ENCODE measurements at places on chromosomes 6 and 20. TPM values are rescaled to one million over a fixed set of nuclear protein-coding genes. Genes with fewer than 3 reads are reported as not detected.

- DNase-seq: no peak
Observed at GRCh38 chr6:166381733-166382499, 824 bp downstream of the MPC1 start.

DNA sequence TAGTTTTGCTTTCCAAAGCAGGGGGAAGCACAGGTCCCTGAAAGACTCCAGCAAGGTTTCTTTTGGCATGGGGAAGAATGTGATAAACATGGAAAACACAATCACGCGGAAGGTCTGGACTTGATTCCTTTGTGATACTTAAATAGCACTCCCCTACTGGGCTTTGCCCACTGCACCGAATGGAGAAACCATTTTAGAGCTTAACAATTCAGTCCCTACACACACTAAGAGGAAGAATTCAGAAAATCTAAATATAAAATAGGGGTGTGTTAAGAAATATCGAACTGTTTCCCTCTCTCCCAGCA is 71.4 kb upstream of the NHSL1 start:
- DNase-seq: no peak

Gene CGAS
- 3.4 TPM for polyA plus RNA-seq

- no peak for DNase-seq
Observed at GRCh38 chr20:58005581-58006345, 222.7 kb downstream of the ANKRD60 start.

DNA sequence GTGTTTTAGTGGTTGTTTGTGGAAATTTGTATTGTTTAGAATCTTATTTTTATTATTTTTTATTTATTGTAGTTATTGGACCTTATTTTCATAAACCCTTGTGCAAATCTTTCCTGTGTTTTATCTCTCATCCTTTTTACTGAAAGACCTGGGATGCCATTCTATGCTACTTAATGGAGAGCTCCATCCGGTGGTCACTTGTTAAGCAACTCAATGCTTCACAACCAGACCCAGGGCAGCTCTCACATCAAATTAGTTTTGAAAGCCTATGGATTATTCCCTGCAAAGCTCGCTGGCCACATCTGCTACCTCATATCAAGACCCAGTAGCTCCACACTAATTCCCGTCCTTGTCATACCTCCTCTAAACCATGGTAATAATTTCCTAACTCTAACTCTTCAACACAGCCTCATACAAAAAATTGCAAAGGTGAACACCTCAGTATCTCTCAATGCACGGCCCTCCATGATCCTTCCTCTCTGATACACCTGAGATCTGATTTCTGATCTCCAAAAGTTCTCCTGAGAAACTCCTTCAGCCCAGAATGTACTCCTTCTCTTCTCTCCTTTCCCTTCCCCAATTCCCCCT is 296.6 kb upstream of the MANEA start:
- DNase-seq: no peak

GRCh38 chr6:112682071-112682470 is 334.9 kb downstream of the RFPL4B start:
- DNase-seq: no peak

GRCh38 chr6:148867862-148868261 is 121.0 kb downstream of the UST start:
- DNase-seq: no peak

- no peak for DNase-seq
Observed at GRCh38 chr20:5835871-5836270, 85.7 kb downstream of the SHLD1 start.

Gene NT5E
- polyA plus RNA-seq: 18.8 TPM

Gene CALHM5
- 0.75 TPM for polyA plus RNA-seq

DNA sequence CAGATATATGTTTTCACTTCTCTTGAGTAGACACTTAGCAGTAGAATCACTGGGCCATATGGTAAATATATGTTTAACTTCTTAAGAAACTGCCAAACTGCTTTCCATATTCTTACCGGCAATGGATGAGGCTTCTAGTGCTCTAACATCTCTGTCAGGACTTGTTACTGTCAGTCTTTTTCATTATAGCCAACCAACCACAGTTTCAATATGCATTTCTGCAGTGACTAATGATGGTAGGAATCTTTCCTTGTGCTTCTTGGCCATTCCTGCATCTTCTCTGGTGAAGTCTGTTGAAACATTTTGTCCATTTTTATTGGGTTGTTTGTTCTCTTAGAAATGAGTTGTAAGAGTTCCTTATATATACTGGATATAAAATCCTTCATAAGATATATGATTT is 66.0 kb upstream of the SYNDIG1 start:
- DNase-seq: no peak

- DNase-seq: no peak
Observed at GRCh38 chr20:21835042-21835441, 129.6 kb downstream of the PAX1 start.

Gene GPR6
- 0.99 TPM for polyA plus RNA-seq

DNA sequence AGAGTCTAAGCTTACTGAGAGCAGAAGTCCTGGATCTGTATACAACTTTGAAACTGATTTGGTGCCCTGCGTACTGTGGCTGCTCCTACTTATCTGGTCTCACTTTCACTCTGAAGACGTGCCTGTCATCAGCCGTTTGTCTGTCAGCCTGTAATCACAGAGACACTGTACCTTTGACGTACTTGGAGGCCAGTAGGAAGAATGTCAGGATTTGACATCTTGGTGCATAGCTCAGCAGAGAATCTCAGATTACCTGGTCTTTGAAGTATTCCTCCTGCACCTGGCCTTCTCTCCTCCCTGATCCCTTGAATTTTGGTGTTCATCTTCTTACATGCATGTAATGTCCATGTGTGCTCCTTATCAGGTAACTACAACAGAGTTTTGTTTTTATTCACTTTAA is 37.7 kb downstream of the DSE start:
- no peak for DNase-seq

- no peak for DNase-seq
Observed at GRCh38 chr20:25310268-25310920, 62.5 kb downstream of the PYGB start.

- DNase-seq: no peak
Observed at GRCh38 chr6:47072667-47073066, 30.5 kb upstream of the ADGRF1 start.

Gene UNC93A
- polyA plus RNA-seq: 0.11 TPM

All from spinal cord (tissue), 10 donors.